ENCODE measurements at places on chromosomes 6 and 20.

DNA sequence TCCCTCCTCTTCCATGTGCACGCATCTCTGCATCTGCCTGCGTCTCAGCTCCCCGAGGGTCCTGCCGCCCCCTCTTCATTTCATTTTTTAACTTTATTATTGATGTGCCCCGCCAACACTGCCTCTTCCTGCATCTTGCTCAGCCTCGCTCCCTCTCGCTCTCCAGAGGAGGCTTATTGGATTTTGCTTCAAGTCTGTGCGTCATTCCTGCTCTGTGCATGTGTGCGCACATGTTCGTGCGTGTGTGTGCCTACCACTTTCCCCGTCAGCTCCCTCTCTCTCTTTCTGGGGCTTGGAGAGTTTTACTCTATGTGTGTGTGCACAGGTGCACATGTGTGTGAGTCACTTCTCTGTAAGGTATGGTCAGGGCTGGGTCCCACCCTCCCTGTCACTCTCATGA, 71.8 kb upstream of the NNAT start:
- DNase-seq = no peak

- peak; percentile 37 for DNase-seq
These were observed 537 bp downstream of the TCP1 start for GRCh38 chr6:159788753-159789376.

DNA sequence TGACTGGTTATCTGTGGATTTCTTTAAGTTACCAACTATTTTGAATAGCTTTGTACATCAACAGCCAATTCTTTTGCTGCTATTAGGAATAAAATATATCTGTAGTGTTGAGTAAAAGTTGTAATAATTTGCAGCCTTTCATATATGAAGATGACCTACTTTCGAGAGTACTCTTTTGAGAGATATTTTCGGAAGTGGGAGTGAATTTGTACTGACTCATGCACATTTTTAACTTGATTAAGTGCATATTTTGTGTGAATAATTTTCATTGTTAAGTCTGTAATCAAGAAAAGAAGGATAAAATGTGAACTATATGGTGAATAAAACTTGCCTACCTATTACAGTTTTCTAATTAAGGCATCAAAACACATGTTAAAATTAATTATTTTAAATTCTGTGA, 51.9 kb downstream of the L3MBTL3 start:
- no peak for DNase-seq

GRCh38 chr20:10465135-10465534, 30.0 kb downstream of the SLX4IP start:
- no peak for DNase-seq

GRCh38 chr6:154986787-154987235, 8.3 kb upstream of the TIAM2 start:
- DNase-seq = no peak

- DNase-seq = no peak
These were observed 69.0 kb upstream of the BACH2 start for GRCh38 chr6:90365565-90366219.

GRCh38 chr6:170096191-170096802, 194.6 kb downstream of the DLL1 start:
- DNase-seq = no peak

- DNase-seq = no peak
These were observed 25.3 kb upstream of the ZBTB24 start for GRCh38 chr6:109508166-109508860.

- DNase-seq = no peak
These were observed 36.2 kb upstream of the OGFRL1 start for GRCh38 chr6:71252410-71252809.

- no peak for DNase-seq
These were observed 631.2 kb upstream of the SYNCRIP start for GRCh38 chr6:86273936-86274335.

DNA sequence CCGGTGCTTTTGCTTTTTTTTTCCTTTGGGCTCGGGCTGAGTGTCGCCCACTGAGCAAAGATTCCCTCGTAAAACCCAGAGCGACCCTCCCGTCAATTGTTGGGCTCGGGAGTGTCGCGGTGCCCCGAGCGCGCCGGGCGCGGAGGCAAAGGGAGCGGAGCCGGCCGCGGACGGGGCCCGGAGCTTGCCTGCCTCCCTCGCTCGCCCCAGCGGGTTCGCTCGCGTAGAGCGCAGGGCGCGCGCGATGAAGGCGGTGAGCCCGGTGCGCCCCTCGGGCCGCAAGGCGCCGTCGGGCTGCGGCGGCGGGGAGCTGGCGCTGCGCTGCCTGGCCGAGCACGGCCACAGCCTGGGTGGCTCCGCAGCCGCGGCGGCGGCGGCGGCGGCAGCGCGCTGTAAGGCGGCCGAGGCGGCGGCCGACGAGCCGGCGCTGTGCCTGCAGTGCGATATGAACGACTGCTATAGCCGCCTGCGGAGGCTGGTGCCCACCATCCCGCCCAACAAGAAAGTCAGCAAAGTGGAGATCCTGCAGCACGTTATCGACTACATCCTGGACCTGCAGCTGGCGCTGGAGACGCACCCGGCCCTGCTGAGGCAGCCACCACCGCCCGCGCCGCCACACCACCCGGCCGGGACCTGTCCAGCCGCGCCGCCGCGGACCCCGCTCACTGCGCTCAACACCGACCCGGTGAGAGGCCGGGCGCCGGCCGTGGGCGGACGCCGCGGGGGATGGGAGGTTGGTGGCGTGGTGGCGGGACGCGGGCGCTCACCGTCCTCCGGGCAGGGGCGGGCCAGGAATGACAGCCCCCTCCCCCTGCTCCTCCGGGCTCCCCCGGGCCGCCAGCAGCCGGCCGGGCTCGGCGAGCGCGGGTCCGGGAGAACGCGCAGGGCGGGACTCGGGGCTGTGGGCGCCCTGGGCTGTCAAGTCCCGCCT, 606 bp downstream of the ID4 start:
- DNase-seq = no peak

DNA sequence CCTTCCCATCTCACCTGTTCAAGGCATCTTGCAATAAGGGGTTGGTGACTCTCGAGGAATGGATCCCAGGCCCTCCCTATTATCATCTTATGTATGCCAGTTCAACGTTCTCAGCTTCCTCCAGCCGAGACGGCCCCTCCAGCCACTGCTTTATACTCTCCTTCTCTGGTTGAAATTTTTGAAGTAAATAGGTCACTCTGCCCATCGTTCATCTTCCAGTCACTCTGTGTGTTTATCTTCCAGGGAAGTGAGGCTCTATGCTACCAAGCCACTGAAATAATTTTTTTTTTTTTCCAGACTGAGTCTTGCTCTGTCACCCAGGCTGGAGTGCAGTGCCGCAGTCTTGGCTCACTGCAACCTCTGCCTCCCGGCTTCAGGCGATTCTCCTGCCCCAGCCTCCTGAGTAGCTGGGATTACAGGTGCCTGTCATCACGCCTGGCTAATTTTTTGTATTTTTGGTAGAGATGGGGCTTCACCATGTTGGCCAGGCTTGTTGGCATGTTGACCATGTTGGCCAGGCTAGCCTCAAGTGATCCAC, 17.0 kb downstream of the PTPN1 start:
- DNase-seq = no peak

GRCh38 chr20:49384437-49385434, 97.7 kb downstream of the KCNB1 start:
- DNase-seq = peak; percentile 8

DNA sequence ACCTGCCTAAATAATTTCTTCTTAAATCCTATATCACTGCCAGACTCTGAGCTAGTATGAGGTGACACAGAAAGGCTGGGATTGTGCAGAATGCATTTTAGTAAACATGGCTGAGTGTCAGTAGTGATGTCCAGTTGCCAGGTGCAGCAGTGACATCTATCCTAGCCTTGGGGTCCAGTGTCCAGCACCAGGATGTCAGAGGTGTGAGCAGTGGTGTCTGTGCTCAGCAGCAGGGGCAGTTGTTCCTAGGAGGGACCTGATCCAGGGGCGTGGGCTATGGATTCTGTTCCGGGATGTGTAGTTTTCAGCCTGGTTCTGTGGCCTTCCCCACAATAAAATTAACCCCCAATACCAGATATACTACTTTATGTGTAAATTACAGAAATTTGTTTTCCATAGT, 6.0 kb downstream of the HLA-C start:
- DNase-seq = no peak

GRCh38 chr6:2850538-2851113, 9.0 kb upstream of the SERPINB1 start:
- no peak for DNase-seq

DNA sequence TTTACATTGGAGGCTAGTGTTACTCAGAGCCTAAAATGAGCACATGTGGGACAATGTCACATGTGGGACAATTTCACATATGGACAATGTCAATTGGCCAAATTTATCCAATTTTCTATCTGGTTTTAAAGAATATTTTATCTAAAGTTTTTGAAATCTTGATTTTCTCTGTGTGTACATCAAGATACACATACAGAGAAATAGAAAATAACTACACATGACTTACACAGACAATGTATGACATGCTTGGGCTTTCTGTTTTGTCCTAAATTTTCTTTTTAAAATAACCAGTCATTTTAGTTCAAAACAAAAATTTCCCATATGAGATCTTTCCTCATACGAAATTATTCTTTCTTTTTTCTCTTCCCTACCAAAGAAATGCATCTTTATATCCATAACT, 24.6 kb downstream of the GGTLC1 start:
- DNase-seq = no peak

- peak; percentile 6 for DNase-seq
These were observed 151.7 kb downstream of the TMEM200A start for GRCh38 chr6:130517444-130517931.

DNA sequence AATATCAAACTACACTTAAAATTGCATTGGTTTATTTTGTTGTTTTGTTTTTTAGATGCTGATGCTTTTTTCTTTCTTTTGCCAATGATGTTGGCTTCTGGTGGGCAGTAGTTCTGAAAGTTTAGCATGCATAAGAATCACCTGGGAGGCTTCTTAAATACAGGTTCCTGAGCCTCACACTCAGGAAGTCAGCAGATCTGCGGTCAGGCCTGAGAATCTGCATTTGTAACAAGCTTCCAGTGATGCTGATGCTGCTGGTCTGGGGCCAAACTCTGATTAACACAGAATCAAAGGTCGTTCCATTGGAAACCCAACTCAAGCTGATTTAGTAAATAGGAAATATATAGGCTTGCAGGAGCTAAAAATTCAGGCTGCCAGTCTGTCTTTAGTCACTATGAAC, 412.9 kb upstream of the SPTLC3 start:
- no peak for DNase-seq

GRCh38 chr20:63360850-63361518, at the start of gene CHRNA4:
TSS of gene CHRNA4 (minus strand) at chr20:63361349. CDS start at chr20:63361165, 184 bp downstream.
- no peak for DNase-seq

GRCh38 chr20:62500237-62500864, 24.6 kb upstream of the GATA5 start:
- peak; percentile 69 for DNase-seq

DNA sequence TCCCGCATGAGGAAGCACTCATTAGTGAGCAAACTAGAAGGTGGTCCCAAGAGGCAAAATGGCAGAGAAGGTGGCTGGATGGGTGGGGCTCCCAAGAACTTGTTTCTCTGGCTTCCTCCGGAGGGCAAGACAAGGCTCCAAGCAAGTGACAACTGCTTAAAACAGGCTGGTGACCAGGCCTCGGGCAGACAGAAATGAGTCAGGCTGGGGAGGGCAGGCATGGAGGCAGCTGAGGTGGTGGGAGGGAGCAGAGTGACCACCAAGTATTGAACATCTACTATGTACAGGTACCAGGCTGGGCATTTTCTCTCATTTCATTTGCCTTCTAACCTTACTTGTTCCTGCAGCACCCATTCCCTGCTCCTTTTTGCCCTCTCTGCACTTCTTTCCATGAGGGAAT, 33.4 kb downstream of the TNXB start:
- no peak for DNase-seq

- DNase-seq = no peak
These were observed 27.1 kb downstream of the ID4 start for GRCh38 chr6:19864285-19864684.

GRCh38 chr6:85428486-85428885, 21.4 kb upstream of the NT5E start:
- DNase-seq = no peak

- no peak for DNase-seq
These were observed 577 bp upstream of the SCAND1 start for GRCh38 chr20:35954907-35955251.

- no peak for DNase-seq
These were observed 17.2 kb upstream of the MAP3K4 start for GRCh38 chr6:160974304-160974771.

- no peak for DNase-seq
These were observed 889 bp upstream of the FLOT1 start for GRCh38 chr6:30743099-30744053.

- DNase-seq = no peak
These were observed 392.0 kb upstream of the SASH1 start for GRCh38 chr6:147950623-147950987.

GRCh38 chr6:69416776-69417175, 380.0 kb downstream of the LMBRD1 start:
- DNase-seq = no peak

DNA sequence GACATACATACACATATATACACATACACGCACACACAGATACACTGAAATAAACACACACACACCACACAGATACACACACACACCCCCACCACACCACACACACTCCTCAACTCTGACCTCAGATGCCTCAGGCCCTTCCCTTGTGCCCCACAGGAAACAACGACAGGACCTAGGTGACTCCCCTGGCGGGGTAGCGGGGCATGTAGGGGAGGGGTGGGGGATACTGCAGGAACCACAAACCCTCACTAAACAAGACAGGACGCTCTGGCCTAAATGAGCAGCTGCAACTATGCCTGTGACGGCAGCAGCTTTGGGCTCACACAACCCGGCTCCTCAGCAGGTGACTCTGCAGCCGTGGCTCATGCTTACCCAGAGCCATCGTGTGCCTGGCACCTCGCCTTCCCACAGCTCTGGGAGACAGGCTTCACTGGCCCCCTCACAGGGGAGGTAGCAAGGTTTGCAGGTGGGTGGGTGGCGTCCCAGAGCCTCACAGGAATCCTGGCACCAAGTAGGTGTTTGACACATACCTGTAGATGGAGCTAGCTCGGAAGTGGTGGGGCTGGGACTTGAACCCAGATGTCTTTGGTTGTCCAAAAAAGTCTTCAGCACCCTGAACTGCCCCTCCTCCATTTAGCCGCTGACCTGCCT, 100.8 kb downstream of the GRM4 start:
- peak; percentile 11 for DNase-seq

DNA sequence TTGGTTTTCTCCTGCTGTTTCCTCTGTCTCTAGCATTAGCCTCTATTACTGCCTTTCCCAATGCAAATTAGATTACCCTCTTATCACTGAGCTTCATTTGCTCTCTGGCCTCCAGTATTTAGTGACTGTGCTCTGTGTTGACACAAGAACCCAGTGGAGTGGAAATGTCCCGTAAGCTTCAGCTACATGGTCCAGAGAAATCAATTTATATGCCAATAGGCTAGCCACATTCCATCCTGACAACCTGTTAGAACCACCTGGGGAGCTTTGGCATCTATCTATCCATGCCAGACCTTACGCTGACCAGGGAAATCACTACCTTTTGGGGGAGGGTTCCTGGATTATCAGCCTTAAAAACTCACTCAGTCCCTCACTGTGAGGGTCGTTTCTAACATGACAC, 459.6 kb downstream of the UTRN start:
- DNase-seq = no peak

GRCh38 chr6:63764318-63764916, 128.8 kb downstream of the PHF3 start:
- peak; percentile 53 for DNase-seq

GRCh38 chr6:103273048-103273447, 1586.7 kb downstream of the HACE1 start:
- DNase-seq = no peak

GRCh38 chr6:84065693-84066290, 32.2 kb downstream of the MRAP2 start:
- DNase-seq = no peak
